Posterior vena cava (tissue), 2 donors: ENCODE measurements at places on chromosomes 7 and 10. TPM values are rescaled to one million over a fixed set of nuclear protein-coding genes. Genes with fewer than 3 reads are reported as not detected.

GRCh38 chr10:11899067-11899876, 76.1 kb downstream of the PROSER2 start:
- DNase-seq = no peak

The SPOCK2 gene
- total RNA-seq = 4.5 TPM

DNA sequence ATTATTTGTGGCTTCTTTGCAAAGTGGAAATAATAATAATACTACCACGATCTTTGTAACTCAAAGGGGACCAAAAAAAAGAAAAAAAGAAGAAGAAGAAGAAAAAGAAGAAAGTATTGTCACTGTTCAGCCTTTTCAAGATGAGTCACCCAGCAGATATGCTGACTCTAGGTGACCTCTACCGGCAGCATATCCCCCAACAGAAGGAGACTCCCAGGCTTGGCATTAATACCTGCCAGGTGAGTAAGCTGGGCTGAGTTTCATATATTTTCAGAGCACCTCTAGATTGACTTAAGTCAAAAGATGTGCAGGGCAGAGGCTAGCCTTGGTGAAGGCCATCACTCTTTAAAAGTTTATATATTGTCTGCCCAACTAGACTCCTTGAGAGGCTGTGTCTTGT, 30.4 kb upstream of the GPR26 start:
- no peak for DNase-seq

GRCh38 chr10:72016608-72017300, 52.6 kb downstream of the CHST3 start:
- no peak for DNase-seq
